Neural progenitor cell (in vitro differentiated cells): ENCODE measurements at places on chromosomes 1 and 21. TPM values are rescaled to one million over a fixed set of nuclear protein-coding genes. Genes with fewer than 3 reads are reported as not detected.

DNA sequence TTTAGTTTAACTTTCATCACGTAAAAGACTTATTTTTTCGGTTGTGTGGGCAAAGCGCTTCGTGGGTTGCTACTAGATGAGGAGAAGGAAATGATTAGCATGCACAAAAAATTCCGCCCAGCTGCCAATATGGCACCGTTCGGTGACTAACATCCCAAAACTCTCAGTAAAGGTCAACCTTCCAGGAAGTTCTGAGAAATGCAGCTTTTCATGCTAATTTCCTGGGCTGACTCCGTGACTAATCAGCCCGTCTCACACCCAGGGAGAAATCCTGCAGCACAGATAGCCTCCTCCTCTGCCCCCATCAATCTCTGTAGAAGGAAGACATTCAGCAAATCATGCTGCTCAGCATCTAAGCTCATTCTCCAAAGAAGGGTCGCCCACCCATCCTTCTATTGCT is 34.1 kb downstream of the TMCO4 start:
- no peaks in the 10 kb centered on the region for H3K36me3 ChIP-seq
- H3K27ac ChIP-seq = no peak overlapping the region
- no peak overlapping the region for H3K4me3 ChIP-seq
- DNase-seq = no peak

GRCh38 chr1:172139196-172139595 is 281.3 kb upstream of the C1orf105 start:
- H3K4me3 ChIP-seq = no peak overlapping the region
- DNase-seq = no peak
- H3K27ac ChIP-seq = no peak overlapping the region
- no peaks in the 10 kb centered on the region for H3K36me3 ChIP-seq

- no peak overlapping the region for H3K4me3 ChIP-seq
- H3K4me1 ChIP-seq = no peaks in the 10 kb centered on the region
- no peak overlapping the region for H3K27ac ChIP-seq
- no peaks in the 10 kb centered on the region for H3K27me3 ChIP-seq
- no peaks in the 10 kb centered on the region for H3K36me3 ChIP-seq
Measured at GRCh38 chr1:220462752-220463151, 65.2 kb upstream of the MARK1 start.

DNA sequence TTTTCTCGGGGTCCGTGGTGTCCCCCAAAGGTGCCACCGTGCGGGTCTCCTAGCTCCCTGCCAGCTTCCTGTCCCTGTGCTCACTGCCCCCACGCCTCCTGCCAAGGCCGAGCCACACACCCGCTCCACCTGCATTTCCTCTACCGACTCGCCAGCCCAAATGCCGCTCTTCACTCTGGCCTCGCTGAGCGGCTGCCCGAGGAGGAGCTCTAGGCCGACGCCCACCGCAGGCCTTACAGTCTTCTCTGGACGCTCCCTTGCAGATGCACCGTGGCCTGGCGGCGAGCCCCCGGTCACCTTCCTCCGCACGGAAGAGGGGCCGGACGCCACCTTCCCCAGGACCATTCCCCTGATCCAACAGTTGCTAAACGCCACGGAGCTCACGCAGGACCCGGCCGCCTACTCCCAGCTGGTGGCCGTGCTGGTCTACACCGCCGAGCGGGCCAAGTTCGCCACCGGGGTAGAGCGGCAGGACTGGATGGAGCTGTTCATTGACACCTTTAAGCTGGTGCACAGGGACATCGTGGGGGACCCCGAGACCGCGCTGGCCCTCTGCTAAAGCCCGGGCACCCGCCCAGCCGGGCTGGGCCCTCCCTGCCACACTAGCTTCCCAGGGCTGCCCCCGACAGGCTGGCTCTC is 26.3 kb downstream of the FTCD start:
- H3K4me1 ChIP-seq = peaks cover 9% of the 10 kb centered on the region
- no peak for DNase-seq
- H3K4me3 ChIP-seq = no peak overlapping the region

DNA sequence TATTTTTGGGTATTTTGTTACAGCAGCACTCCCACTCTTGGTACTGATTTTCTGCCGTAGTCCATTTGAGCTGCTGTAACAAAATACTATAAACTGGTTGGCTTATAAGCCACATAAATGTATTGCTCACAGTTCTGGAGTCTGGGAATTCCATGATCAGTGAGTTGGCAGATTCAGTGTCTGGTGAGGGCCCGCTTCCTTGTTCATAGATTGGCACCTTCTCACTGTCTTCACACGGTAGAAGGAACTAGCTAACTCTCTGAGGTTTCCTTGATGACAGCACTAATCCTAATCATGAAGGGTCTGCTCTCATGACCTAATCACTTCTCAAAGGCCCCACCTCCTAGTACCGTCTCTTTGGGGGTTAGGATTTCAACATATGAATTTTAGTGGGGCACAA is 85.2 kb downstream of the HHAT start:
- H3K27me3 ChIP-seq = no peaks in the 10 kb centered on the region
- H3K27ac ChIP-seq = no peak overlapping the region
- no peak for DNase-seq
- H3K4me1 ChIP-seq = peaks cover 1% of the 10 kb centered on the region

DNA sequence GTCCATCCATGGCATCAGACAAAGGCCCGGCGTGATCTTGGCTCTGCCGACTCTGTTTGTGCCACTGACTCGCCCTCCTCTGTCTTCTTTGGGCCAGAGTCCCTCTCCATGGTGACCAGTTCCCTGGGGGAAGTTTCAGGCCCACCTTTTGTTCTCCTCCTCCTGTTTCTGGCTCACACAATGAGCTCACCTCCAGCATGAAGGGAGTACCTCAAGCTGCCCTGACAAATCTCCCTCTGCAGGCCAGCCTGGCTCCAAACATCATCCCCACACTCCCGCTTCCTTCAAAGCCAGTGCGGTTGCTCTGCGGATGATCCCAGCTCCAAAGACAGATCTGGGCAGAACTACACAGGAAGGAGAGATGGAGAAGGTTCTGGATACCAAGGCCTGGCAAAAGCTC is 576.6 kb downstream of the NPHP4 start:
- H3K36me3 ChIP-seq = no peaks in the 10 kb centered on the region
- peaks cover 5% of the 10 kb centered on the region for H3K4me1 ChIP-seq
- peak; percentile 52 for DNase-seq
- no peak overlapping the region for H3K4me3 ChIP-seq
- no peaks in the 10 kb centered on the region for H3K27me3 ChIP-seq
- no peak overlapping the region for H3K27ac ChIP-seq

DNA sequence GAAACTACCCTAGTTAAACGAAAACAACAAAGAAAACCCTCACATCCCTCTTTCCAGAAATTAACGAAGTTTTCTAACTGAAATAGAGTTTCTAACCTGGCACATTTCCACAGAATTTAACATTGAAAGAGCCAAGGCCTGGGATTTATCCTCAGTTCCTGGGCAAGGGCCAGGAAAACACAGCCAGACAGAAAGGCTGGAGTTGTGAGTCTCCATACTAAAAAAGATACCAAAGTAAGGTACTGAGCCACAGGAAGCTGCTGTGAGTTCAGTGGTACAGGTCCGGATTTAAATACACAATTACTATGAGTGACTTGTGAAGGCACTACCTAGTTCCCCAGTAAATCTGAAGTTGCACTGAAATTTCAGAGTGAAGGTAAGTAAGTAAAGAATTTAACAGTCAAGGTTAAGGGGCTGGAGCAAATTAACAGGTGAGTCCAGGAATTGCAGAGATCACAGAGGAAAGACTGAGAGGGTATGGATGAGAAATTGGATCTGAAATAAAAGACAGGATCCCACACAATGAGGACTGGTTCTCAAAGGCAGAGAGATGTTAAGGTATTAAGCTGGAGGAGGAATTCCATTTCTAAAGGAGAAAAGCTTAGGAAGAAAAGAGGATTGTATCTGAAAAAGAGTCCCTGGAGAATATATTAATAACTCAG is 905 bp downstream of the LIX1L start:
- H3K4me3 ChIP-seq = peak overlapping the region; percentile 57
- DNase-seq = no peak
- H3K27me3 ChIP-seq = peaks cover 65% of the 10 kb centered on the region
- H3K27ac ChIP-seq = no peak overlapping the region
- H3K4me1 ChIP-seq = peaks cover 20% of the 10 kb centered on the region

DNA sequence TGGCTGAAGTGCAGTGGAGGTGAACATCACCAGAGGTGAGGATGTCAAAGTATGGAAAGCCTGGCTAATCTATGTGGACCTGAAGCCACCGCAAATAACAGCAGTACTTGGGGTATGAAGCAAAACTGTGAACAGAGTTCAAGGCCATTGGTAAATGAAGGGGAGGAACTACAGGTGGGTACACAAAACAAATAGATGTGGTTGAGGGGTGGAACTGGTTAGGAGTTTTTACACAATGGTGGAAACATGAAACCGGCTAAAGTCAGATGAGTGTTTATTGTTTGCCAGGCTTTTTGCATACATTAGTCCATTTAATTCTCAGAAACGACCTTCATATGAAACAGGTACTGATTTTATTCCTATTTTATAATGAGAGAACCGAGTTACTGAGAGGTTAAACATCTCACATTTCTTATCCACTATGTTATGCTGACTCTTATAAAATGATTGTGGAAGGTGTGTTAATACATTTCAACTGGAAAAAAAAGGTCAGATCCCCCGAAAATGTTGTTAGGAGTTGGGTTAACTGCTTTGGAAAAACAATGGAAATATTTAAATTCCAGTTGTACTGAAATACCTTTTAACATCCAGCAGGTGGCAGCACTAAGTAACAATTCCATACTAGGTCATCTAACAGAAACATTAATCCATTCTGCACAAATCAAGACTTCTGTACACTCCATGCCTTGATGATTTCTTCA is 44.3 kb upstream of the GTF2B start:
- peaks cover 24% of the 10 kb centered on the region for H3K36me3 ChIP-seq
- H3K27me3 ChIP-seq = no peaks in the 10 kb centered on the region
- no peaks in the 10 kb centered on the region for H3K4me1 ChIP-seq
- H3K27ac ChIP-seq = no peak overlapping the region

DNA sequence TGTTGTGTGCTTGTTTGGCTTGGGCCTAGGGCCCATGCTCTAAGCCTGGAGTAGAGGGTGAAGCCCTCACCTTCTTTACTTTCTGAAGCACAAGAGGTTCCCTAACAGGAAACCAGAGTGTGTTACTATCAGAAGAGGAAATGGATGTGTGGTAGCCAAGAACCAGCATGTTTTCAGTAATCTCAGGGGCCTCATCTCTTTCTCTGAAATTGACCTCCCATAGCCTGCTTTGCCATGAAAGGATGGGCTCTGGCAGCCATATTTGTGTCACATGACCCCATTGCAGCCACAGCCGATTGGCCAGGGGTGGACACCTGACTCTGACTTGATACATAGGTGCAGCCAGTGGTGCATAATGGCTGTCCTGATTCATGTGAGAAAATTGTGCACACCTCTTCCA is 18.6 kb downstream of the A3GALT2 start:
- no peaks in the 10 kb centered on the region for H3K36me3 ChIP-seq
- no peak overlapping the region for H3K4me3 ChIP-seq
- peaks cover 22% of the 10 kb centered on the region for H3K27me3 ChIP-seq
- DNase-seq = no peak
- H3K4me1 ChIP-seq = no peaks in the 10 kb centered on the region

GRCh38 chr1:183689762-183690204 is 36.7 kb upstream of the APOBEC4 start:
- H3K27ac ChIP-seq = no peak overlapping the region
- no peaks in the 10 kb centered on the region for H3K36me3 ChIP-seq
- no peak for DNase-seq
- H3K4me3 ChIP-seq = no peak overlapping the region

GRCh38 chr1:228058949-228059633 is 23.4 kb upstream of the ARF1 start:
- peaks cover 4% of the 10 kb centered on the region for H3K4me1 ChIP-seq
- H3K27me3 ChIP-seq = peaks cover 92% of the 10 kb centered on the region
- DNase-seq = no peak
- H3K4me3 ChIP-seq = peak overlapping the region; percentile 17
- no peaks in the 10 kb centered on the region for H3K36me3 ChIP-seq

DNA sequence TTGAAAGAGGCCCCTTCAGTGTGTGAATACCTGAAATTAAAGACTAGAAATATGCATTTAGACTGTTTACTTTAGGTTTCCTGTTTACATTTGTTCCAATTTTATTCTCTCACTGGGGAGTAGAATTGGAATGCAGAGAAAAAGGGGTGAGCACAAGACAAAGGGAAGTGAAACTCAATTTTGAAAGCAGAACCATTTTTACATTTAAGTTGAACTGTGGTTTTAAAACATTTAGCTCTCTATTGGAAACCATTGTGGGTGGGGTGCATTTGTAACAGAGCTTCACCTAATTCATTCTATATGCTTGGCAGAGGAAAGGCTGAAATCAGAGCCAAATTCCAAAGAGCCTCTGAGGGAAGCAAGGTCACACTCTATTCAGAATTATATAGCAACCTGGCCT is 235.3 kb upstream of the C1orf105 start:
- no peak for DNase-seq
- H3K4me1 ChIP-seq = peaks cover 10% of the 10 kb centered on the region
- H3K36me3 ChIP-seq = no peaks in the 10 kb centered on the region
- H3K4me3 ChIP-seq = no peak overlapping the region
- no peak overlapping the region for H3K27ac ChIP-seq

- H3K4me3 ChIP-seq = no peak overlapping the region
- no peak for DNase-seq
- H3K27ac ChIP-seq = no peak overlapping the region
Measured at GRCh38 chr1:7517611-7518330, 253.3 kb upstream of the VAMP3 start.

GRCh38 chr1:36203554-36204346 is 20.5 kb upstream of the THRAP3 start:
- no peak overlapping the region for H3K4me3 ChIP-seq
- H3K27me3 ChIP-seq = no peaks in the 10 kb centered on the region
- H3K27ac ChIP-seq = peak overlapping the region; percentile 75
- H3K36me3 ChIP-seq = no peaks in the 10 kb centered on the region
- DNase-seq = peak; percentile 55
- peaks cover 15% of the 10 kb centered on the region for H3K4me1 ChIP-seq

GRCh38 chr1:214321705-214322453 is 40.9 kb downstream of the SMYD2 start:
- no peak for DNase-seq
- H3K27ac ChIP-seq = no peak overlapping the region
- peaks cover 17% of the 10 kb centered on the region for H3K27me3 ChIP-seq
- no peaks in the 10 kb centered on the region for H3K36me3 ChIP-seq
- H3K4me3 ChIP-seq = no peak overlapping the region

DNA sequence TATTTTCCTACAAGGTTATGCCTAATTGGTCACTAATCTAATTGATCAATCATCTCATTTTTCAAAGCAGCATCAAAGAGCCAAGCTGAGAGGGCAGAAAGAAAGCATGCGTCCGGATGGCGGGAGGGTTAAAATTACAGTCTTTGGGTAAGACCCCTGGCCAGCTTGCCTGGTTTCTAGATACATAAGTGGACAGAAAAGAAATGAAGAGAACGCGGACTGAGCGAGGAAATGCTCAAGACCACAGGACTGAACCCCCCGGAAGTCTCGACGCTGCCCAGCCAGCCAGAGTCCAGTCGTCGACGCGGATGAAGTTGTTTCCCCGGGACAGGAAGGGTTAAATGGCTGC is 297.2 kb downstream of the OMA1 start:
- H3K27me3 ChIP-seq = peaks cover 23% of the 10 kb centered on the region
- H3K27ac ChIP-seq = no peak overlapping the region
- H3K36me3 ChIP-seq = no peaks in the 10 kb centered on the region
- no peak for DNase-seq
- H3K4me3 ChIP-seq = peak overlapping the region; percentile 86

Gene TSACC
- 0.87 TPM in 1 of 2 replicates, not detected in the other for total RNA-seq

Gene ASAP3
- total RNA-seq = 3.9 and 8.7 TPM in 2 replicates

Gene C1orf87
- not detected in 2 replicates for total RNA-seq

Gene LDLRAD2
- 0.67 and 1.2 TPM in 2 replicates for total RNA-seq

Gene LCE1F
- total RNA-seq = not detected in 2 replicates

Gene CDCA8
- 49.3 and 65.0 TPM in 2 replicates for total RNA-seq

Gene SYCP1
- 0.11 TPM in 1 of 2 replicates, not detected in the other for total RNA-seq

Gene CASQ1
- 0.50 TPM in 1 of 2 replicates, not detected in the other for total RNA-seq

Gene LYPD8
- total RNA-seq = not detected in 2 replicates

Gene IQCC
- 5.6 and 5.8 TPM in 2 replicates for total RNA-seq

Gene OR2T11
- total RNA-seq = not detected in 2 replicates
